ENCODE measurements at places on chromosomes 5 and 9.

- no peak for DNase-seq
Observed at GRCh38 chr5:137035480-137035878, 463.6 kb downstream of the SPOCK1 start.

DNA sequence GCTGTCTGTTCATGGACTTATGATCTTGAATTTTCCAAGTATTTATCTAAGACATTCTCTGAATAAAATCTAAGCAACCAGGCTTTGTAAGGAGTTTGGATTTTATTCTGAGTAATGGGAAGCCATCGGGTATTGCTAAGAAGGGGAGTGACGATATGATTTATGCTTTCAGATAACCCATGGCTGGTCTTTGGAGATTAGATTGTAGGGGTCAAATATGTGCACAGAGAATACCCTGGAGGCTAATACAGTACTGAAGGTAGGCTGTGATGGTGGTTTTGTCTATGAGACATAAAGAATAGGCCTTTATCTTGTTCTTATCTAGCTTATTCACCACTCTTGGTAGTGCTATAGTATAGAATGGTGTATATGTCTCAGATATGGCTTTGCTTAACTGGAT lies 60.0 kb upstream of the C5orf46 start:
- no peak for DNase-seq

- peak; percentile 27 for DNase-seq
Observed at GRCh38 chr5:122492675-122493074, 180.6 kb downstream of the SNCAIP start.

DNA sequence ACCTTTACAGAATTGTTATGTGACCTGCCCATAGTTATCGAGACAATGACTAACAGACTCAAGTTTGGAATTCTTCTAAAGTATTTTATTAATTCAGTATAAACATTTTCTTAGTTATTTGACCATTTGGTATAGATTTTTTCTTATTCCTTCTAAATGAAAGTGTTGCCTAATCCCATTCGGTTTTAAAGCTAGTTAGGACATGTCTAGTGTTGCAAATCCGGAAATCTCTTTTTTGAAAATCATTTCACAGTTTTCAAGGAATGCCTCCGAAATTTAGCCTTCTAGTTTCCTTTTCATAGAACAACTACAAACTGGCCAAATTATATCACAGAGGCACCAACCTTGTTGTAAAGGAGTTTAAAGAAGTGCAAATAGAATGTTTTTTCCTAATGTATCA lies 171.8 kb downstream of the XRCC4 start:
- no peak for DNase-seq

DNA sequence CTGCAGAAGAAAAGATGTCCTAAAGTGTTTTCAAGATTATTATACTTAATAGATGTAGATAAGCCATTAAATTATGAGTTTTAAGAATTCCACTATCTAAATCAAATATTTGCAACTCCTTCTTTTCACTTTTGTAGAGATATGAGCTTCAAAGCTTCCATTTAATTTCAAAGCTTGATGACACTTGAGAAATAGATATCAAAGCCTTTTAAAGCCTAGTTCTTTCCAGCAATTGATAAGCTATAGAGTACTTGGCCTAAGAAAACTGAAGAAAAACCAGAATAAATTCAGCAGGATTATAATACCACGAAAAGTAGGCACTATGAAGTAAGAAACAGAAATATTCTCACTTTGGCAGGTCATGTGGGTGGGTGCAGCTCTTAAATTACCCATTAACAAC lies 1.7 kb downstream of the TNFSF8 start:
- DNase-seq: no peak

DNA sequence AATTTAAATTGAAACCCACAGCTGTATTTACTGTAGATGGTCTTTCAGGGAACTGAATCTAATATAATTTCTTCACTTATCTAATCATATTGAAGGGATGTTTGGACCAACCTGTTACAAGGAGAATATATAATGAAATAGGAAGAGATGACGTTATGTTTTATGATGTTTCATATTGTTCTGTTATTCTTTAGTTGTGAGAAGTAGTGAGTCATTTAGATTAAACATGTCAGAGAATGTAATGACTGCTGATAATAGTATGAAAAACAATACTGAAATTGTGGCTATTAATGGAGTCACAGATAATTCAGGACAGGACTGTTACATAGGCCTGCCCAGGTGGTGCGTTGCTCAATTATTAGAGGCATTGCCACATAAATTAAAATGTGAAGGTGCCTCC lies 1993.4 kb downstream of the EFNA5 start:
- DNase-seq: no peak

- DNase-seq: no peak
Observed at GRCh38 chr5:147055089-147055826, 176.7 kb upstream of the PPP2R2B start.

DNA sequence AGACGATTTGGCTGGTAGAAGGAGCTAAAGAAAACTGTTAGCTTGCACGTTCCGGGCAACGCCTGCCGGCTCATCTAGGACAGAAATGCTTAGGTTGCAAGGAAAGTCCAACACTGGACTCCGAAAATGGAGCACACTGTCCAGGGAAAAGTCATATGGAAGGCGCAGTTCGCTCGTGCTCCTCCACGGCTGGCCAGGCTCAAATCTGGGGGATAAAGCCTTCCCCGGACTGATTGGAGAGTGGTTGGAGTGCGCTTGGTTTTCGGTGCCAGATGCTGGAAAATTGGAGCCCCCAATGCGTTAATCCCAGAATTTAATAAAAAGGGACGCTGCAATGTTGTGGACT lies 955 bp downstream of the CDH6 start:
- DNase-seq: no peak

DNA sequence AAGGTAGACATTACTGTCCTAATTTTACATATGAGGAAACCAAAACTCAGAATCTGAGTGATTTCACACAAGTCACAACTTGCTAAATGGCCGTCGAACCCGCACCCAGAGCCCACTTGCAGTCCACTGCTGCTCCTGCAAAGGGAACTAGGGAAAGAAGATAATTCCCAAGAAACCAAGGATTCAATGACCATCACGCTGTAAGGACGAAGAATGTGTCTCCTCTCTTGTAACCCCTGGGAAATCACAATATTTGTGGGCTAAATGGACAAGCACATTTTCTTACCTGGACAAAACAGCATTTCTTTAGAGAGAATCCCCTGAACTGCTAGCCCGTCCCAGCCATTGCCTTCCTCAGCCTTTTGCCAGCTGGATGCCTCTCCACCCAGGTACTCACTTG lies 2.4 kb downstream of the RPS14 start:
- DNase-seq: no peak

- no peak for DNase-seq
Observed at GRCh38 chr5:145811834-145812625, 23.1 kb downstream of the PRELID2 start.

GRCh38 chr5:32808783-32809182 lies 97.7 kb downstream of the NPR3 start:
- no peak for DNase-seq

- DNase-seq: no peak
Observed at GRCh38 chr5:133129950-133130349, 78.1 kb downstream of the HSPA4 start.

GRCh38 chr5:17081142-17081541 lies 136.3 kb upstream of the BASP1 start:
- DNase-seq: no peak

DNA sequence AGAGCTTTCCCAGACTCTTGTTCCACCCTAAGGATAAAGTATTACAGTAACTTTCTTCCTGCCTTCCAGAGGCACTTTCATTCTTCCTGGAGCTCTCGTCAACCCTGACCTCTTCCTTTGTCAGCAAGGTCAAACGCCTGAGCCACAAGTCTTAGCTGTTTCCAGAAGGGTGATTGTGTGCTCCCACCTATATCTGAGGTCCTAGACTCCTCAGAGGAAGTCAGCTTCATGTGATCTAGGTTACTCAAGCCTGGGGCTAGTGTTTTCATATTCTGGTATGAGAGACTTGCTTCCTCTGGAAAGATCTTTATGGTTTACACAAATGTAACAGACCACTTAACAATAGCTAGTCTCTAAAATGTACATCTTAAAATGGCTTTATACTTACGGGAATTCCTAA lies 5.4 kb upstream of the FAM120A start:
- DNase-seq: no peak

- DNase-seq: no peak
Observed at GRCh38 chr5:14161825-14162556, 18.8 kb downstream of the TRIO start.

DNA sequence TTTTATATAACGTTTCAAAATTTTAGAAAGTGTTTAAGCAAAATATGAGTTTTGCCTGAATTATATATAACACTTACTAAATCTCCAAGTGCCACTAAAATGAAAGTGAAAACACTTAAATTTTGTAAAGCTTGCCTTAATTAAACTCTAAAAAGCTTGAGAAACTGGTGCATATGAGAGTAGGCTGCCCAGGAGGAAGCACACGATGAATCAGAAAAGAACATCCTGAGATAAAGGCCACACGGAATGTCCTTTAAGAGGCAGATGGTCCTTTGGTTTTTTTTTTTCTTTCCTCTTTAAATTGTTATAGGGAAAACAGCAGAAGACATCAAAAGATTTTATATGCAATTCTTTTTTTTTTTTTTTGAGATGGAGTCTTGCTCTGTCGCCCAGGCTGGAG lies 60.3 kb downstream of the HABP4 start:
- DNase-seq: no peak

GRCh38 chr5:169697511-169697890 lies 60.4 kb downstream of the DOCK2 start:
- DNase-seq: no peak

GRCh38 chr5:172611913-172612312 lies 29.1 kb upstream of the NEURL1B start:
- no peak for DNase-seq

DNA sequence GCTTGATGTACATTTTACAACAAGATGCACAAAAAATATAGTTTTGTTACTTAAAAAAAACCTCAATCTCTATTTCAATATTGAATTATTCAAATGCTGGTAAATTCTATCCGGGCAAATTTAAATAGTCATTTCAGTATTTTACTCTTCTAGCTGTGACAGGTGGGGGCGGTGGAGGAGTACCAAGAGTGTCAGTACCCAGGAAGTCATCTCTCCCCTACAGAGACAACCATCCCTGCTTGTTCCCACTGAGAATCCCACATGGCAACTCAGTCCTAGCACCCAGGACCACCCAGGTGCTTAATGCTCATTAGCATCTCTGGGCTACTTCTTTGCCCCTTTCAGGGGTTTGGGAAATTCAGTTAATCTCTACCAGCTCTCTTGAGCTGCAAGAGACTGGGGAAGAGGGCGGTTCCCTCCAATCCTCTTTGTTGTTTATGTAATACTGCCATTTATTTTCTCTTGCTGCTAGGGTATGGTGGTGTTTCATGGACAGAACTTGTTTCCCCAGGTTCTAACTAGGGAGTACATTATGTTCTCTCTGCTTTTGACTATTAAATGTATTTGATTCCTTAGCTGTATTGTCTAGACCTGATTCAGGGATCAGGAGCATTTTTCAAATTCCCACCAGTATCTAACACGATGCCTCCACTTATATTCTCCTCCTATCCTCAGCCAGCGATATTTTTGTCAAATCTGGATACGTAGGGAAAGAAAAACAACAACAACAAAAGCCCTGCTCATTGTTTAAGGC lies 122.5 kb downstream of the CDH18 start:
- DNase-seq: no peak

DNA sequence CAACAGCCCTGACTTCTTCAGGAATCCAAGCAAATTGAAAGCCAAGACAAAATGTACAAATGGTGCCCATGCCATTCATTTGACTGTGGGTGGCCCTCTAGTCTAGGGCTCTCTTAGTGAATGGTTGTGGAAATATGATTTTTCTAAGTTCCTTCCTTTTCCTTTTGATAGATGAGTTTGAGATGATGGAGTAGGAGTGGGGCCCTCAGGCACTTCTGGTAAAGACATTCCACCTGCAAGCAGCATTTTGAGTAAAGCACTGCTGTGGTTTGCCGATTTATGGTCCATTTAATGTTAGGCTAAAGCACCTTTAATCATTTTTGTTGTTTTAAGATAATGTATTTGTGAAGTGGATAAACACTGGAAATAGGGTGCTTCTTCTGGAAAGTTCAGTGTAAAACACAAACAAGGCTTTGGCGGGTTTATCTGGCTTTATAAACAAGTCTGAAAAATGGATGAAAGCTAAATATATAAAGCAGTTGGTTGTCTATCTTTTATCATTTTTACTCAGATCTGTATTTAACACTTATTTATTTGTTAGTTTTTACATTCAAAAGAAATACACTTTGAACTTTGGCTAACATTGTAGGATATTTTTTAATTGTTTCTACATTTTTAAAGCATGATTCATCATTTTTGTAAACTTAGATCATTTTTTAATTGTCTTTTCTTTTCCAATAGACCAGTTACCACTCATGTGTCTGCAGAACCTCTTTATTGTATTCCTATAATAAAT lies 213.5 kb downstream of the PJA2 start:
- DNase-seq: no peak

GRCh38 chr5:38299585-38299984 lies 41.2 kb downstream of the EGFLAM start:
- DNase-seq: no peak

DNA sequence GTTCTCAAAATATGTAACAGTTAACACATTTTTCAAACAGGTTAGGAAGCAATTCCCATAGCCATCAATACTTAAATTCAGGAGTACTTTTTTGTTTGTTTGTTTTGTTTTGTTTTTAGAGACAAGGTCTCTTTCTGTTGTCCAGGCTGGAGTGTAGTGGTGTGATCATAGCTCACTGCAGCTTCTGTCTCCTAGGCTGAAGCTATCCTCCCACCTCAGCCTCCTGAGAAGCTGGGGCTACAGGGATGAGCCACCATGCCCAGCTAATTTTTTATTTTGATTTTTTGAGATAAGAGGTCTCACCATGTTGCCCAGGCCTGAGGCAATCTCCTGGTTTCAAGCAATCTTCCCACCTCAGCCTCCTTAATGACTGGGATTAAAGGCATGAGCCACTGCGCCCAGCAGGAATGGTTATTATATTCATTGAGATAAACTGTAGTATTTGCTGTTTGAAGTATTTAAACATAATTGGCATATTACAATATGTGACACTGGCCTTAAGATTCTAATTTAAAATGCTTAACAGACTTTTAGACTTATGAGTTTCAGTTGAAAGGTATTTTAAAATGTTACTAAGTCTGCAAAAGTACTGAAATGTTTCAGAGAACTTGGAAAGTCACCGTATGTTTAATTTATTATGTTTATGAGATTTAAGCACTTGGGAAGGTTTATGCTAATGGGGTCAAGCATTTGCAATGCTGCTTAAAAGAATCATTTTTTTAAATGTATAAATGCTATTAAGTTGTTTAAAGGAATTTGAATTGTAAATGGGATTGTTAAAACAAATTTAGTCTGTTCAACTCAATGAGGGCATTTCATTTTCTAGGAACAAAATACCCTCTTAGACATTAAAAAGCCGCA lies 17.0 kb downstream of the UTP15 start:
- DNase-seq: no peak

- DNase-seq: no peak
Observed at GRCh38 chr5:56337715-56338319, 104.7 kb upstream of the ANKRD55 start.

GRCh38 chr5:168979135-168979534 lies 321.8 kb downstream of the SLIT3 start:
- DNase-seq: no peak

- DNase-seq: no peak
Observed at GRCh38 chr5:129496421-129496820, 36.3 kb downstream of the ADAMTS19 start.
